ENCODE measurements at places on chromosomes 12 and 14. TPM values are rescaled to one million over a fixed set of nuclear protein-coding genes. Genes with fewer than 3 reads are reported as not detected.
A peak's percentile ranks its signal among the peaks of the same experiment; 100 is the strongest.

GRCh38 chr12:27619308-27619707, 76.9 kb upstream of the REP15 start:
- DNase-seq = no peak

GRCh38 chr12:84874125-84874824, 38.3 kb downstream of the SLC6A15 start:
- peak; percentile 32 for DNase-seq

- peak; percentile 54 for DNase-seq
Measured at GRCh38 chr12:96578526-96579125, 89.2 kb downstream of the CFAP54 start.

DNA sequence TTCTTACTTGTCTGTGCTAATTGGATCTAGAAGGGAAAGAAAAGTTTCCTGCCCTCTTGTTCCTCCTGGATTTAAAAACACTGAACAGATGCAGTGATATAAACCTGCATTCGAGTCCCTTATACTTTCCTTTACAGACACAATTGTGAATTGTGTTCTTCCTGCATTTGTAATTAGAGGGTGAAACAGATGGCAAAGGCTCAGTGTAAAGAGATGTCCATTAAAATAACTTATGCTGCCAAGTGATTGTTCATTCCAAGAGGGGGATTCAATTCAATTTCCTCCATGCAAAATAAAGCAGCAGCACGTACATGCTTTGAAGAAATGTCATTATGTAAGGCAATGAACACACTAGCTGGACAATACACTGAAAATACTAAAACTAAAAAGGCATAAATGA, 248.3 kb upstream of the LRIG3 start:
- DNase-seq = no peak

DNA sequence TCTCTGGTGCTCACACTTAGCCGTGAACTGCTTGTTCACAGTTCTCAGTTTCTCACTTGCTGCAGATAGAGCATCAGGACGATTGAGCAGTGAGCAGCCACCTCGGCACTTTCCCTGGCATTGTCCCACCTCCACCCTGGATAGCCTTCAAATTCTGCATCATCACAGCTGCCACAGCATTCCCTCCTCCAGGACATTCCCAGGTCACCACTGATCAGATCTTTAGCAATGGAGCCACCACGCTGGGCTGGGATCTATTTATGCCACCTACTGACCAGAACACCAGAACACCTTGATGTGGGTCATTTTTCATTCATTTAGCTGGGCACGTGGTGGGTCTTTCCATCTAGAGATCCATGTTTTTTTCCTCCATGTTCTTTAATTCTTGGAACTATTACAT, 23.6 kb downstream of the ACADS start:
- DNase-seq = no peak

GRCh38 chr12:104480826-104481440, 24.2 kb downstream of the CHST11 start:
- no peak for DNase-seq

GRCh38 chr12:15779925-15780324, 9.3 kb downstream of the EPS8 start:
- no peak for DNase-seq

DNA sequence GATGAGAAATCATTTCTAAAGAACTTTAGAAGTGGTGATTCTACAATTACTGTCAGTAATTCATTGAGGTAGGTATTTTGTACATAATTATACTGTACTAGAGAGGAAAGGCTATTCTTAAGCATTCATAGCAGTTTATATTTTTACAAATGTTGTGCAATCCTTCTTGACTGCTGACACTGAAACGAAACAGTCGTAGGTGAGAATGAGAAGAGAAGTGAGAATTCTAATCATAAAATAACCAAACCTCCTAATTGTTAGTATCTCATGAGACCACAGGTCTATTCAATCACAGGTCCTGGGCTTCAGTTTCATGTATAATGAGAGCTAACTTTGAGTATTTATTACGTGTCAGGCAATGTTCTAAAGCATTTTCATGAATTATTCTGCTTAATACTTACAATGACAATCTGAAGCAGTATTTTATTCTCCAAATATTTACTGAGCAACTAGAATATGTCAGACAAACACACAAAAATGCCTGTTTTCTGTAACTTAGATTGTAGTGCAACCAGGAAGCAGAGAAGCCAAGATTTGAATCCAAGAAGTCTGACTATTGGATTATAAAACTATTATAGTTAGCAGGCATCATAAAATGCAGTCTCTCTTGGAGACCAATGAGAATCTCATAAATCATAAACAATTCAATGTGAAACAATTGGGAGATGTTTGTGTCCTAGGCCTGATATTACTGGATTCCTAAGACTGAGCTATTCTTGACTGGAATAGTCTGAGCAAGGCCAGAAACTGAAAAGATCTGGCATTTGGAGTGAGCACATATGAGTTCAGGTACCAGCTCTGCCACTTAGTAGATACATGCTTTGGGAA, 24.3 kb downstream of the RERG start:
- no peak for DNase-seq

GRCh38 chr12:23221066-23221465, 596.1 kb downstream of the ETNK1 start:
- no peak for DNase-seq

GRCh38 chr14:99351166-99352007, 79.4 kb upstream of the BCL11B start:
- no peak for DNase-seq

DNA sequence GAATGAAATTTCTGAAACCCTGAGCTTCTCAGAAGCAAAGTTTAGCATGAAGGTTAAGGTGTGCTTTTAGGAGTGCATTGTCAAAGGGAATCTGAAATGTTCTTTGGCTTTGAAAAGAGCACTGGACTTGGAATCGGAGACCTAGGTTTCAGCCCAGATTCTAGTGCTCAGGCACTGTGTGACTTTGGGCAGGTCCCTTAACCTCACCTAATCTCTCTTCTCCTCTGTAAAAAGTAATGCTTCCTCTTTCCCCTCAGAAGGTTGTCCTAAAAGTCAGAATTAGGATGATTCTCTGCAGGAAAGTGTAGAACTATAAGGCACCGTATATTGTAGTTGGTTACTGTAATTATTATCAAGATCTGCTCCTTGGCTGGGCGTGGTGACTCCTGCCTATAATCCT, 38.0 kb upstream of the ELK3 start:
- DNase-seq = no peak

DNA sequence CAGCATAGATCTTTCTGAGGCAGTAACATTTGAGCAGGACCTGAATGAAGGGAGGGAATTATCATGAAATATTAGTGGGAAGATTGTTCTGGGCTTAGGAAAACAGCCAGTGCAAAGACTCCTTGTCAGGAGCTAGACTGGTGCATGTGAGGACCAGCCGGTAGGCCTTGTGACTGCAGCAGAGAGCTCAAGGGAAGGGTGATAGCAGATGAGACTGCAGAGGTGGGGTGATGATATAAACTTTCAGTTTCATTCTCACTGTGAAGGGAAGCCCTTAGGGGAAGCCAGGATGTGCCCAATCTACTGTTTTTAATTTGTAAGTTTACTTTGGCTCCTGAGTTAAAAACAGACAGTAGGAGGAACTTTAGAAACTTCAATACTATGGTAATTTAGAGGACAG, 12.4 kb downstream of the IL22 start:
- DNase-seq = no peak

DNA sequence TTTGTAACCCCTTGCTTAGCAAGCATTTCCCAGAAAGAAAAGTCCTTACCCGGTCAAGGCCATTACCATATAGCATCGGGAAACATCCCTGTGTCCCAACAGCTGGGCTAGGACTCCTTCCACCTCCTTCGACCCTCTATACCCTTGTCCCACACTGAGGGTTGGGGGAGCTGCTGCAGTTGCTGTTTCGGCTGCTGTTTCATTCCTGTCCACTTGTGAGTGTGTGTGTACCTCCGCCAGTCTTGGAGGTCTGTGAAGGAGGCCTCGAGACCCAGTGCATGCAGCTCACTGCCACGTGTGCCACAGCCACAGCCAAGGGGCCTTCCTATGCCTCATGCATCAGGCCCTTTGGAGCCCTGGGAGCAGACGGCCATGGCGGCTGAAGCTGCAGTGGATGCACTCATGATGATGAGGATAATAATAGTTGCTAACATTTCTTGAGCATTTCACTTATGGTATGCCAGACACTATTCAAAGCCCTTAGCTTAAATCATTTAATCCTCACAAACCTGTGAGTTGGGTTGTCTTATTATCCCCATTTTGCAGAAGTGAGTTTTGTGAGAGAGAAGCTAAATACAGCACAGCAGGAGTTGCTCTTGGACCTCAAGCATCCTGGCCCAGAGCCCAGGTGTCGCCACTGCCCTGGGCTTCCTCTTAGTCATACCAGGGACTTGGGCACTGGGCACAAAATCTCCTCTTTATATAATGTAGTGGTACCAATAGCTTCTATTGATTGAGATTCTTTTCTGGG, 156.5 kb downstream of the PRKCH start:
- DNase-seq = no peak

- no peak for DNase-seq
Measured at GRCh38 chr12:72264548-72265175, 7.5 kb upstream of the TRHDE start.

Gene MSRB3
- polyA plus RNA-seq = 22.5 TPM

Gene PYGL
- 18.2 TPM for polyA plus RNA-seq

Gene GDF3
- 0.96 TPM for polyA plus RNA-seq

Gene PRKD1
- 29.9 TPM for polyA plus RNA-seq

Gene HOXC10
- 65.8 TPM for polyA plus RNA-seq

Gene SLC7A8
- polyA plus RNA-seq = 88.7 TPM
